ENCODE measurements at places on chromosomes 5 and 9.

GRCh38 chr9:136095070-136096058 is at the start of gene NACC2:
NACC2 (minus strand) TSS chr9:136095289; CDS start chr9:136050521, 44,768 bp downstream.
- peak; percentile 83 for DNase-seq

GRCh38 chr5:37316027-37316426 is 54.9 kb downstream of the NUP155 start:
- DNase-seq = no peak

GRCh38 chr5:103444333-103445038 is 118.1 kb downstream of the NUDT12 start:
- DNase-seq = no peak

- DNase-seq = no peak
These were observed 47.6 kb upstream of the PPP1R2B start for GRCh38 chr5:156802501-156802900.

GRCh38 chr5:78008356-78008967 is 232.3 kb upstream of the TBCA start:
- DNase-seq = no peak

GRCh38 chr5:82821846-82822633 is 255.2 kb downstream of the TMEM167A start:
- no peak for DNase-seq

Data from hepatic stellate cell (primary cell).